Activated CD8-positive, alpha-beta T cell treated with anti-CD3 and anti-CD28 coated beads for 36 hours (primary cell): ENCODE measurements at places on chromosomes 1 and 21. TPM values are rescaled to one million over a fixed set of nuclear protein-coding genes. Genes with fewer than 3 reads are reported as not detected.
A peak's percentile ranks its signal among the peaks of the same experiment; 100 is the strongest.

The C4BPA gene
- total RNA-seq: not detected

GRCh38 chr1:82215056-82215852 lies 414.5 kb downstream of the ADGRL2 start:
- DNase-seq: no peak

- no peak for DNase-seq
These were observed 57.9 kb downstream of the CDC42BPA start for GRCh38 chr1:227260433-227260832.

GRCh38 chr1:156862997-156863599 lies 2.4 kb downstream of the NTRK1 start:
- DNase-seq: peak; percentile 62

The TRIM17 gene
- total RNA-seq: 1.9 TPM

- no peak for DNase-seq
These were observed 6.1 kb upstream of the ADORA1 start for GRCh38 chr1:203121186-203122015.

DNA sequence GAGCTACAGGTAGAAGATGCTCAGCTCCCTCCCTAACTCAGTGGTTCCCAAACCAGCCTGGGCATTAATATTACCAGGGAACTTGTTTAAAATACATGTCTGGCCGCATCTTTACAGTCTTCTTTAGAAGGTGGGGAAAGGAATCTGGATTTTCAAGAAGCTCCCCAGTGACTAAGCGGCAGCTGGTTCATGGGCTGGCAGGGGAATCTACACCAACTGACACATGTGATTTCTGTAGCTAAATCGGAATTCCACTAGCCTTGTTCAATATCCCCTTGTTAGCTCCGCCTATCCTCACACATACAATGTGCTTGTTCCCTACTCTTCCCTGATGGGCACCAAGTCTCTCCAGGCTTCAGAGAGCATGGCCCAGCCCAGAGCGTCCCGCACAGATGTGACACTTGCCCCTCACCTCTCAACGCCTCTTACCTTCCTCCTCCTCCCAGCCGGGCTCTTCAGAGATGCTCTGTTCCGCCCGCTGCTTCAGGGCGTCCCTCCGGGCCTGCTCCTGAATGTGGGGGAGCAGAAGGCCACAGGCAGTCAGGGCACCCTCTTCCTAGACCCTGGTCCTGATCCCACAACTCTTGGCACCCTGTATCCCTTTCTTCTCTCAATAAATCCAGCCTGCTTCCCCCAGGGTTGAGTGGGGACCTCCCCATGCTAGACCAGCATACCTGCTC lies 15.3 kb downstream of the TSSK3 start:
- no peak for DNase-seq

DNA sequence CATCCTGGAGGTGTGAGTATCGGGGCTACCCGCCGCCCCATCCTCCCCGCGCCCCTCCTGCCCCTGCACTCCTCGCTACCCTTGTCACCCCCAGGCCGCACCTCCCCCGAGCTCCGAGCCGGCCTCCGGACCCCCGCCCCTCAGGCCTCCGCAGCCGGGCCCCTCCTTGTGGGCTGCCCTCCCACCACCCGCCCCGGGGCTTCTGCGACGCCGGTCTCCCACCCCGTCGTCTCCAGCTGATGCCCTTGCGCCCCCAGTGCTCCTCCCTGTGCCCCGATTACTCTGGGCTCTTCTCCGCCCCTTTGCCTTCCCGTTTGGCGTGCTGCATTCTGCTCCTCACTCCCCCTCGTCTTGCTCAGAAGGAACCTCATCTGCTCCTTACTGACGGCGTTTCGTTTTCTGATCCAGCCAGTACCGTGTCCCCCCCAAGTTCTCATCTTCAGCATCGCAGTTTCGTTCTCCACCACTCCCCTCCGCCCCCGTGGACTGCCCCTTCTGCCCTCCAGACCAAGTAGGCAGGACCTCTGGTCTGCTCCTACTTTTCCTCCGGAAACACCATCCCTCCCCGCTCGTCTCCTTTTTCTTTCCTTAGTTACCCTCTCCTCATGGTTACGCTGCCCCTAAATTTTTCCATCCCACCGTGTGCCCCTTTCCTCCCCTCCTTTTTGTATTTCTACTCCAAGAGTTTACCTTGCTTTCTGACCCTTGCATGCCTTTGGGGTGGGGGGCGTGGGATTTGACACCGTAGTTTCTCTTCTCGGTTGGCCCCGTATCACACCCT lies 841 bp downstream of the SNX27 start:
- DNase-seq: peak; percentile 49

- DNase-seq: no peak
These were observed 512.2 kb downstream of the LTN1 start for GRCh38 chr21:28480470-28480869.
